ENCODE measurements at places on chromosomes 1 and 21.

- DNase-seq, result no peak
Observed at GRCh38 chr1:26349188-26349876, 4.6 kb downstream of the CRYBG2 start.

DNA sequence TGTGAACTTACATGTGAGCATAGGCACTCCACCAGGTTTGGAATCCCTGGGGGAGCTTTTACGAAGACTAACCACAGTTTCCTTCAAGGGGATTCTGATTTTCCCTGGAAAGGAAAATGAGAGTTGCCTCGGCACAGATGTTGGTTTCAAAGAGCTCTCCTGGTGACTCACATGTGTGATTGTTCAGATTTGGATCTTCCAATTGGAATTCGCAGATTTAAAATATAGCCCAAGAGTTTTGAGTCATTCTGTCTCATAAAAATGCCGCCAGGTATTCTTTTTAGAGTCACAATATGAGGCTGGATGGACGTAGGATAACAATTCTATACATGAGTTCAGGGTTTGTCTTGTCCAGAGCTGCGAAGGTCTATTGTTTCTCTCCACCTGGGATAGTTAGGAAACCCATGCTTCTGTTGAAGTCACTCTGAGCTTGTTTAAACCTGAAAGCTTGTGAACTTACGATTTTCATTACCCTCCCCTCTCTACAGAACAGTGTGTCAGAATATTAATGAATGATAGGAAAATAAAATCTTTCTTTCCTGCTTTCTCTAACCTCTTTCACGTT is 64.9 kb downstream of the TGFB2 start:
- DNase-seq, result no peak

- no peak for DNase-seq
Observed at GRCh38 chr1:190464690-190465089, 13.0 kb downstream of the BRINP3 start.

DNA sequence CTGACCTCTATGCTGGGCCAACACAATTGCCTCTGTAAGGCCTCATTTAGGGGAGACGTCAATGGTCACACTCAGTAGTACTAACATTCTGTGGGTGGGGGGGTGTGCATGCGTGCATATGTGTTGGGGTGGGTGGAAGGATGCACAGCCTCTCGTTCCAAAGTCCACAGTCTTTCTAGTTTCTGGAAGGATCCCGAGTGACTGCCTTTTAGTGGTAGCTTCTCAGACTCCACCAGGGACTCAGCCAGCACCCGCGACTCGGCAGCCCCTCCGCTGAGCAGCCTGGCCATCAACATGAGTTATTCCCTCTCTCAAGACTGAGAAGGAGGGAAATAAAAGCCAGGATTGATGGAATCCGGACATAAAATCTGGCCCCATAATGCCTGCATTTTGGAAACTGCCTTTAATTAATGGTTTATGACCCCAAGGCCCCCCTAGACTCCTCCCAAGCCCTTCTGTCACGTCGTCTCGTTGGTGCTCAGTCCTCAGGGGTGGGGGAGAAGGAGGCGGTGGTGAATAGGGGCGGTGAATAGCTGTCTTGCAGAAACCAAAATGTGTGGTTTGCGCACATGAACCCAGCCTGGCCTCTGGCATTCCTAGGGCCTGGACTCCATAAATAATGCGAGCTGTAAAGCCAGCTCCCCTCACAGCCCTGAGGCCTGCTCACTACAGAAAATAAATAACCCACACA is 65.1 kb upstream of the TMEM51 start:
- no peak for DNase-seq

- peak; percentile 80 for DNase-seq
Observed at GRCh38 chr1:42958488-42959319, at the start of gene SLC2A1. SLC2A1 (minus strand) TSS chr1:42958868; CDS start chr1:42958651, 217 bp downstream.

- no peak for DNase-seq
Observed at GRCh38 chr1:29629814-29630516, 393.6 kb downstream of the PTPRU start.

DNA sequence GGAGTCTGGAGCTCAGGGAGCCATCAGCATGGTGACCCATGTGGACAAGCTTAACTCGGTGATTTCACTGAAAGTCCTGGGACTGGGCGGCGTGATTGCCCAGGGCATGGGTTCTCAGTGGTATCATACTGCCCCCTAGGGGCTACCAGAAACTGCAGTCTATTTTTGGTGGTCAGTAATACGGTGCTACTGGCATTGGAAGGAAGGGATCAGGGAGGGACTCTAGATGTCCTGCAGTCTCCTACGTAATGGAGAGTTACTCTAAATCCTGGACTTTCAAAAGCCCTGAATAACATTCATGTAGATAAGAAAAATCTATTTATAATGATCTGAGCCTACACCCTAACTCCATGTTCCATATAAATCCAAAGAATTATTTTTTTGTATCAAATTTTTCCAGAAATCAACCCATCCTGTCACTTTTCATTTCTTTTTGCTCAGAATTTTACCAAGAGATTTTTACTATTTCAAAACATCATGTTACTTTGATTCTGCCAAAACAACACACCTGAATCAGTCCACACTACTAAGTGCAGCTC is 37.3 kb downstream of the PABPC4 start:
- DNase-seq, result peak; percentile 15

DNA sequence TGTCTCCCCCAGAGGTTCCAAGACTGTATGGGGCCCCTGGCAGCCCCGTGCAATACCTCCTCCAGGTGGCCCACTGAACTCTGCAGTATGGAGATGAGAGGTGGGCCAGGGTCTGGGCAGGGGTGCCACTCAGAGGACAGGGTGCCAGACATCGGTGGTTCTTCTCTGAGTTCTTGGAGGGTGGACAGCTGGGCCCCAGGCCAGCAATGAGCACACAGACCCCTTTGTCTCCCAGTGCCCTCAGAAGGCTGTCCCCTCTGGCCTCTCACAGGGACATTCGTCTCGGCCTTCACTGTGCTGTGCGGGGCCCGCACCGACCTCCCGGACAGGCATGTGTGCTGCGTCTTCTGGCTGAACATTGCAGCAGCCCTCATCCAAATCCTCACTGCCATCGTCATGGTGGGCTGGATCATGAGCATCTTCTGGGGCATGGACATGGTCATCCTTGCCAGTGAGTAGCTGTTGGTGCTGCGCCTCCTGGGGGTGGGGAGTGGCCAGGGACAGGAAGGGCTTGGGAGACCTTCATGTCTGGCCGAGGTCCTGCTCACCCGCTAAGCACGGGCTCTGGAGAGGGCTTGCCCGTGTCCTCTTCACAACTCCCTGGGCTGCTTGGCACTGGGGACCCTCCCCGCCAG is 48.1 kb downstream of the STUM start:
- no peak for DNase-seq

GRCh38 chr1:198934901-198935305 is 296.1 kb downstream of the PTPRC start:
- no peak for DNase-seq

DNA sequence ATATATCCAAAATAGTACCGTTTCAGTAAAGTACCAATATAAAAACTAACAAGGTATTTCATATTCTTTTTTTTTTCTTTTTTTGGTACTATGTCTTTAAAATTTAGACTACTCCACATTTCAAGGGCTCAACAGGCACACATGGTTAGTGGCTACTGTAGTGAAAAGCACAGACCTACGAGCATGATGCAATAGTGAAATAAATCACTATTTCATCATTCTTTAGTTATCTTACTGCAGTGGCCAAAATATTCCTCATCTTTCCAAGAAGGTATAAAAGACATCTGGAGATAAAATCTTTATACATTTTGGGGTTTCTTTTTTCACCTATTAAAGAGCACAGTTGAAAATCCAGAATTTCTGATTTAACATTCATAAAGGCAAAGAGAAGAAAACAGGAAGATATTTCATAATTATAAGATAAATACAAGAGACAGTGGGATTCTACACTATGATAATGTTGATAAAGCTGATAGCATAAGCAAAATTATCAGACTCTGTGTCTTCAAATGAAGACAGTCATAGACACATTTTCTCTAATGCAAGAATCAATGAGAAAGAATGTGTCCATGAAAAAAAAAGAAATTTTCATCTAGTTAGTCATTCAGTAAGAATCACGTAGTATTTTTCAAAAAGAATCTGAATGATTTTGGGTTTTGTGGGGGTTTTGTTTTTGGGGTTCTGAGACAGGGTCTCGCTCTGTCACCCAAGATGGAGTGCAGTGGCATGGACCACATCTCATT is 41.9 kb downstream of the CEP170 start:
- no peak for DNase-seq

Measured in NCI-H1930 (cell line).